ENCODE measurements at places on chromosomes 5 and 9.

DNA sequence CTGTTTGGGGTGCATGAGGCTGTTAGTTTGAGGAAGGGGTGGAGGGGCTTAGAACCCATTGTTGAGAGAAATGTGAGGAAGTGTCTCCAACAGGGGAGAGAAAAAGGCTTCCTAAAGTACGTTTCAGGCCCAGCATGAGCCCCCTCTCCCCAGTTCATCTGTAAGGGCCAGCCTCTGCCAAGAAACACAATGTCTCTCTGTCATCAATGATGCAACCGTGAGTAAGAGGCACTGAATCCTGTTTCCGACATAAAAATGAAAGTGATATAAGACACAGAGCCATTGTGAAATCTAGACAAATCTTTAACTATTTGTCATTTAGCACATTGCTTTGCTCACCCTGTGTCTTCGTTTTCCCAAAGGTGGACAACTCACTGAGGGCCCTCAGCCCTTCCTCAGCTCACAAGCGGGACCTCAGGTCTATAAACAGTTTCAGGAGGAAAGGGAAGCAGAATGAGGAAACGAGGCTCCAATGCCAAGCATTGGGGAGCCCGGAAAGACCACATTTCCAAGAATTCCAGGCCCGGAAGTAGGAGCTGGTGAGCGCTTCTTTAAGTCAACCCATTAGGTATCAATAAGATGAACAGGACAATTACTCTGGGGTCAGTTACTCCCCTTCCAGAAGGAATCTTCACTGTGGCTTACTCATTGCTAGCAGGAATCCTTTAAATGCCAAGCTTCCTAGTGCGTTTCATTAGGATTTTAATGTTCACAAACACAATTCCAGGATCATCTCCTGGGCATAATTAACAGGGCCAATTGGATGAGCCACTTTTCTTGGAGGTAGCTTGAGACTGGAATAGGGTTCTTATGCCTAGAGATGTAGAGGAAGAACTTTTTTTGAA lies 59.0 kb upstream of the KLF4 start:
- DNase-seq, result no peak

- no peak for DNase-seq
Measured at GRCh38 chr5:91383956-91384300, 811 bp upstream of the ARRDC3 start.

- DNase-seq, result no peak
Measured at GRCh38 chr5:139383993-139384590, 995 bp upstream of the SLC23A1 start.

DNA sequence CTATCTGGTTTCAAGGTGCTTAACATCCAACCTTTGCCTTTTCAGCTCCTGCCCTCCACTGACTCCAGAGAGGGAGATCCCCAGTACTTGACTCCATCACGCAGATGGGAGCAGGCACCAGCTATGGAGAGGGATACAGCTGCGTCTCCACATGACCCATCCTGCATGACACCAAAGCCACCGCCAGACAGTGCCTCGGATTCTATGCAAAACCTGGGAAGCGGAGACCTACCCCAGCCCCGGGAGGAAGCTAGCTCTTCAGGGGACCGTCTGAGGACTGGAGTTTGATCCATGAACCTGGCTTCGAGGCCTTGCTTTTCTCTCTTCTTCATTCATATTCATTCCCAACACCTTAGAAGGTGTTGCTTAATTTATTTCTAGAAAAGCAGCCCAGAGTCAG lies 24.8 kb downstream of the HRH2 start:
- no peak for DNase-seq

- no peak for DNase-seq
Measured at GRCh38 chr5:6449465-6450158, 953 bp downstream of the UBE2QL1 start.

- DNase-seq, result no peak
Measured at GRCh38 chr9:114981063-114981462, 50.7 kb upstream of the TNFSF8 start.

GRCh38 chr9:134863306-134863902 lies 17.2 kb upstream of the FCN2 start:
- no peak for DNase-seq

GRCh38 chr5:178309271-178310013 lies 76.8 kb upstream of the PHYKPL start:
- DNase-seq, result no peak

Measured in retinal pigment epithelial cell (primary cell).